ENCODE measurements at places on chromosomes 5 and 9.

DNA sequence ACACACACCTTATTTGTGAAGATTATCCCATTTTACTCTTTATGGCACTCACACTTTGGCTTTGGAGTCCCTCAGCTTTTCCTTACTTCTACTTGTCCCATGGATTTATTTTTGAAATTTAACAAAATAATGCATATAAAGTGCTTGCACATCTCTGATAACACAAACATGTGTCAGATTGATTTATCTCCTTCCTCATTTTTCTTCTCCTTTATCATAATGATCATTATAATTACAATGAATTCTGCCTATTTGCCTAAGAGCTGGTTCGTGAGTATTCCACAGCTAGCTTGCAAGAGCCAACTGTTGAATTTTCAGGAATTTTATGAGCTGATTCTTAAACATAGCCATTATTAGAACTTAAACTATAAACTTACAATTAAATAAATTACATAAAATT is 347.7 kb downstream of the CHSY3 start:
- no peak for DNase-seq

DNA sequence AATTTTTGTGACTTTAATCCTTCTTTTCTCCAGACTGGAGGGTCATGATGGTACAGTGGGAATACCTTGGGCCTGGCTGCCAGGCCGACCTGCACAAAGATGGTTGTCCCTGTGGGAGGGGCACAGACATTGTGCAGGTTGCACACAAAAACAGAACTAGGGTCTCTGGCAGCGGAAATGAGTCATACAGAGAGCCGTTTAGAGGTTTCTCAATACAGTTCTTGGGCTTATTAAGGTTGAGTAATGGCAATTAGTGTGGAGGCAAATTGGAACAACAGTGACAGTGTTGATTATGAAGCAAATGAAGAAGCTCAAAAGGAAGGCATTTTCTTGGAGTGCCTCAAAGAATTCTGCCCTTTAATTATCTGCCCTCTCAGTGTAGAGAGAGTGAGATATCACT is 173.6 kb downstream of the TENT4A start:
- no peak for DNase-seq

- no peak for DNase-seq
Observed at GRCh38 chr5:21007781-21008180, 1019.8 kb upstream of the CDH18 start.

GRCh38 chr9:95729669-95730368 is 145.7 kb upstream of the ERCC6L2 start:
- no peak for DNase-seq

DNA sequence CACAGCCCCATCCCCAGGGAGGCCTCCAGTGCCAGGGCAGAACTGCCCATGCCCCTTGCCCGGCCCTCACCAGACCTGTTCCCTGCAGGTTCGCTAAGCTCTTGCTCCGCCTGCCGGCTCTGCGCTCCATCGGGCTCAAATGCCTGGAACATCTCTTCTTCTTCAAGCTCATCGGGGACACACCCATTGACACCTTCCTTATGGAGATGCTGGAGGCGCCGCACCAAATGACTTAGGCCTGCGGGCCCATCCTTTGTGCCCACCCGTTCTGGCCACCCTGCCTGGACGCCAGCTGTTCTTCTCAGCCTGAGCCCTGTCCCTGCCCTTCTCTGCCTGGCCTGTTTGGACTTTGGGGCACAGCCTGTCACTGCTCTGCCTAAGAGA is 110.1 kb downstream of the RXRA start:
- no peak for DNase-seq

GRCh38 chr5:168295574-168296201 is 4.2 kb downstream of the WWC1 start:
- no peak for DNase-seq

DNA sequence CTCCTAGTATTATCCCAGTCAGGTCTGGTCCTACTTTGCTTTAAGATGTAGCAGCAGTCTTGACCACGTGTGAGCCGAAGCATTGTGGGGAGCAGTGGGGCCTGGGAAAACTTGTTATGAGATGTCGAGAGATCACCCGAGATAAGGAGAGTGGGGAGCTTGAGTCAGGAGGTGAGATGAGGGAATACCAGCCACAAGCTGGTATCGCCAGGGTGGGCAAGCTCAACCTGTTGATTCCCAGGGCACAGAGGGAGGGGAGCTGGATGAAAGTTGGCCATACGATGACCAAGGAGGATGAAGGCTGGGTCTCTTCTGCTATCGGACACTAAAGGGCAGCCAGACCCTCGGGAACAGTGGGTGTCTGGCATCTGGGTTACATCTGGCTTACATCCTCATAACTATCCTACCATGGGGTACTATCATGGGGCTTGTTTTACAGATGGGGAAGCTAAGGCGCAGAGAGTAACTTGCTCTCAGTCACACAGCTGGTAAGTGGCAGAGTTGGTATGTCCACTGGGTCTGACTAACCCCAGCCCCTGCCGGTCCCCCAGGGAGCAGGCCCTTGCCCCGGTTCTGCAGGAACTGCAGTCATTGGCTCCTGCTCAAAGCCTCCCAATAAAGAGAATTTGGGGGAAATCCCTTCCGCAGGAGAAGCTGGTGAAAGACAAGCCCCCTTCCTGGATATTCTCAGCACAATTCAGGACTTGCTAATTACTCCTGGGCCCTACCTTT is 13.4 kb upstream of the TIFAB start:
- DNase-seq = no peak

GRCh38 chr5:94066437-94067207 is 325.2 kb upstream of the POU5F2 start:
- no peak for DNase-seq

- peak; percentile 39 for DNase-seq
Observed at GRCh38 chr9:99445371-99445891, 223.3 kb downstream of the SEC61B start.

- no peak for DNase-seq
Observed at GRCh38 chr9:27602142-27602861, 29.0 kb upstream of the C9orf72 start.

GRCh38 chr9:116247791-116248374 is 94.3 kb downstream of the PAPPA start:
- DNase-seq = no peak

DNA sequence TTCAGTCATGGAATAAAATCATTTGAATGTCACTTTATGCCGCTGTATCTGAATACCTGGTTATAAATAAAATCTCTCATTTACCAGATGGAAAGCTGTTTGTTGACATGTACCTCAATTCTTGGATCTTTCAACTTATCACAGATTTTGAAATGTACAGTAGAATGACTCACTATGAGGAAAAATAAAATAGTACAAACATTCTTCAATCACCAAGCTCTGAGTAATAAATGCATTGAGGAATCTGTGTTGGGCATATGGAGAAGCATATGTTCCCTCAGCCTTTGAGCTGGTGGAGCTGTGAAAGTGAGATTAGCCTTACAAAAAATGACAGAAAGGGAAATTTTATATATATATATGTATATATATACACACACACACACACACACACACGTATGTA is 175.4 kb downstream of the KIAA0825 start:
- DNase-seq = no peak

DNA sequence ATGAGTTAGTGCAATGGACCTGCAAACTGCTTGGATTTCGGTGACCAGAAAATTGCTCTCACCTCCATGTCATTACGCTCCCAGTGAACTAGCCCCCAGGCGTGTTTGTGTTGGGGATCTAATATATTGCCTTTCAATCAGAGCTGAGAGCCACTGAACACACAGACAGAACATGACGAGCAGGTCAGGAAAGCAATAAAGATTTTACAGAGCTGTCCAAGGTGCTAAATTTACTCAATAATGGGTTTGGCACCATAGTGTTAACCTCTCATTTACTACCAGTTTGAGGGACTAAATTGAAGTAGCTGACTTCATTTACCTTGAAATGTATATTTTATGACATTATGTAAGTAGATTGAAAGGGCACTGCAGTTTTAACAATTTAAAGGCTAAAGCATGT is 383.0 kb downstream of the EBF1 start:
- no peak for DNase-seq

GRCh38 chr9:107158321-107158720 is 124.8 kb upstream of the RAD23B start:
- DNase-seq = no peak

GRCh38 chr9:18371621-18372020 is 102.3 kb upstream of the ADAMTSL1 start:
- DNase-seq = no peak

GRCh38 chr5:161414037-161414436 is 132.5 kb downstream of the GABRB2 start:
- DNase-seq = peak; percentile 49

DNA sequence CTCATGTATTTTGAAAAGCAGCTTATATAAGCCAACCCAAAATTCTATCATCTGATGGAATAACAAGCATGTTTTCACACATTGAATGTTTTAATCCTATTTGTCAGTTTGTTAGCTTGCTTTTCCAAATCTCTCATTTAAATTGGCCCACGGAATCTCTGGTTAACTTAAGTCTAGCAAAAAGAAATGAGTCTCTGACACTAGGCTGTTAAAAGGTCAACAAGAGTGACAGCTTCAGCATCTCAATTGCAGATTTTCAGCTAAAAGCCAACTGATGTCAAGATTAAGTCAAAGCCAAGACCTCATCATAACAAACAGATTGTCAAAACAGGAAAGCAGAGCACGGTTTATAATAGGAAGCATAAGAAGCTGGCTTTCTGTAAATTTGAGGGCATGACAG is 49.4 kb upstream of the CDH9 start:
- peak; percentile 56 for DNase-seq

- DNase-seq = no peak
Observed at GRCh38 chr5:78920604-78921003, 64.5 kb downstream of the ARSB start.

DNA sequence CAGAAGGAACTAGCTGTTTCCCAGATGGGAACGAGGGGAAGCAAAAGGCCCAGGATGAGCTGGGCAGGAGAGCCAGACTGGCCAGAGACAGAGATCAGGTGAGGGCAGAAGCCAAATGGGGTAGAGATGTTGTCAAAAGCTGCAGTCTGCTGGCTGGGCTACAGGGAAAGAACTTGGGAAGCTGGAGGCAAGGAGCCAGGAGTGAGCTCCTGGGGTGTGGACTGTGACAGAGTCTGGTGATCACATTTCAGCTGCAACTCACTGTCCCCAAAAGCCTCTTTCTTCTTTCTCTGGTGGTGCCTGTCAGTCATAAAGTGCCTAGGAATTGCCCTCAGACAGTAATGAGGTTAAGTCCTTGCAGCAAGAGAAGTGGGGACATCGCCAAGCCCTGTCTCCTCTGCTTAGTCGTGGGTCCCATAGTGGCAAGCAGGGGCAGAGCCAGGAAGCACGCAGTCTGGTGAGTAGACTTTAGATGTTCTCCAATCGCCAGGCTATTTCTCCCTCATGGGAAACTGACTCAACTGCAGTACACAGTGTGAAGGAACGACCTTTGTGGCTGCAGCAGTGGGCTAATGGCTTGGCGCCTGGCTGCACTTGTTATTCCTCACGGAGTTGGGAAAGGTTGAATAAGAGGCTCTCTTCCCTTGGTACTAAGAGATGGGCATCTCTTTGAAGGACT is 2.5 kb upstream of the FSD1L start:
- no peak for DNase-seq

GRCh38 chr5:124527220-124527991 is 219.0 kb downstream of the ZNF608 start:
- DNase-seq = no peak

- no peak for DNase-seq
Observed at GRCh38 chr5:32531885-32532520, 53.4 kb upstream of the SUB1 start.

DNA sequence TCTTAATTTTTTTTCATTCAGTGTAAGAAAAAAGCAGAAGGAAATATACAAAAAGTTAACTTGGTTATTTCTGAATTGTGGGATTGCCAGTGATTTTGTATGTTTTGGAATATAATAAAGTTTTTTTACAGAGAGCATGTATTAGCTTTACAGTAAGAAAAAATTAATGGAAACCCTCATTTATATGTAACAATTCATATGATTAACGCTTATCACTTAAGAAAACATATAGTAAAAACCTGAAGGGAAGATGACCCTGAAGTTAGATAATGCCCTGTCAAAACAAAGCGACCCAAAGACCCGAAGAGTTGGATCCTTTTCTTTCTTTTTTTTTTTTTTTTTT is 52.4 kb downstream of the EHMT1 start:
- DNase-seq = no peak

GRCh38 chr9:111984086-111984802 is 87.6 kb downstream of the UGCG start:
- DNase-seq = no peak

DNA sequence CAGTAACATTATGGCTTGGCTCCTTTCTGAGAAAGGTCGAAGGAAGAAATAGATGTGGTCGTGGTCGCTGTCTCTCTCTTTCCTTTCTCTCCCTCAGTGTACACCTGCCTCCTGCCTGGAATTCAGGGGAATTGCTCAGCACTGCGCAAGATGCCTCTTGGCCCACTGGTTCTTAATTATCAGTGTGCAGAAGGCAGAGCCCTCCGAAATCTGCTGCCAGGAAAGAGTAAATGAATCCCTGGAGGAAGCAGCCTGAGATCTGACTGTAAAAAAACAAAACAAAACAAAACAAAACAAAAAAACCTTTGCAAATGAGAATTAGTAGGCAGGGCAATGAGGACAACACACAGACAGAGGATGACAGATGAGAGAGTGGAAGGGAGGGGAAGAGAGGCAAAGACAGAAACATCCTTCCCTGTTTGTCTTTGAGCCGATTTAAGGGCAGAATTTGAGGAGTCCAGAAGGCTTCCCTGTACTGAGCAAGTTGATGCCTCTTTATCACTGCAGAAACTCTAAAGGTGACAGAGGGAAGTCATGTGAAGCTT is 113.8 kb upstream of the PUM3 start:
- no peak for DNase-seq

All from NCI-H446 (cell line).